NCI-H2081 treated with DMSO at 0.1 percent for 48 hours (cell line): ENCODE measurements at places on chromosomes 13 and 19.

- DNase-seq = no peak
Measured at GRCh38 chr19:57171551-57172081, 4.3 kb upstream of the DUXA start.

- DNase-seq = no peak
Measured at GRCh38 chr13:112984954-112985802, 16.2 kb downstream of the MCF2L start.

DNA sequence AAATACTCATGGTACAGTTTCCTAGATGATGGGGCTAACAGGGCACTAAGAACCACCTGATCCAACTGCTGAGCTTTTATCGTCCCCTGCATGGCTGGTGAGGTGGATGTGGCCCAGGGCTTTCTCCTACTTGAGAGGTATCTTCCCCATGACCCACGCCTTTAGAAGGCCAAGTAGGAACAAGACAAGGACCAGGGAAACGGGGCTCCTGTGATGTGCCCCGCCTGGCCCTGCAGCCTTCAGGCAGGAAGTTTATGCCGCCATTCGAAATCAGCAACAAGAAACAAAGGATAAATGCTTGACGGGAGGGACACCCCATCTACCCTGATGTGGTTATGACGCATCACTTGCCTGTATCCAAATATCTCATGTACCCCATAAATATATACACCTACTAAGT lies 4.1 kb downstream of the NLRP13 start:
- no peak for DNase-seq

DNA sequence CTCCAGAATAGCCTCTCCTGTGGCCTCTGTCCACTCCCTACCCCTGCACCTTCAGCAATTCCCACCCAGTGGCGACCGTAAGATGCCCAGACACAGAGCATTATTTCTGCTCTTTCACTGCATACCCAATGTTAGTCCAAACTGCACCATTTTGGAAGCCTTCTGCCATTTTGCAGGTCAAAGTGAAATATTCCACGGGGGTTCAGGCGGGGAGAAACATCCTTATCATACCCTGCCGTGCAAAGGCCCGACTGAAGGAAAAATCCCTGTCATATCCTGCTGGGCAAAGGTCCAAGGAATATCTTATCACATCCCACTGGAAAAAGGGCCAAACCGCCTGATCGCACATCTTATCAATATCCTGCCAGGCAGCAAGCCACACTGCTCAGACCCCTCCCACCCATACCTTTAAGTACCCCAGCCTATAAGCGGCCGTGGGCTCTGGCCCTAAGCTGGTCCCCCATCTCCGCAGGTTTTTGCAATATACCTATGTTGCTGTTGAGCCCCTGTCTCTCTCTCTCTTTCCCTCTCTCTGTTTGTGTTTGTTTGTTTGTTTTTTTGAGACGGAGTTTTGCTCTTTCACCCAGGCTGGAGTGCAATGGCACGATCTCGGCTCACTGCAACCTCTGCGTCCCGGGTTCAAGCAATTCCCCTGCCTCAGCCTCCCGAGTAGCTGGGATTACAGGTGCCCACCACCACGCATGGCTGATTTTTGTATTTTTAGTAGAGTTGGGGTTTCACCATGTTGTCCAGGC lies 18.2 kb downstream of the CLEC11A start:
- DNase-seq = no peak
